ENCODE measurements at places on chromosomes 4 and X.

GRCh38 chr4:15142201-15142600, 139.9 kb downstream of the CPEB2 start:
- no peak for DNase-seq

- DNase-seq = no peak
Observed at GRCh38 chrX:77450415-77450814, 3.2 kb downstream of the FGF16 start.

- DNase-seq = no peak
Observed at GRCh38 chr4:145340071-145340675, 141.5 kb upstream of the SMAD1 start.

DNA sequence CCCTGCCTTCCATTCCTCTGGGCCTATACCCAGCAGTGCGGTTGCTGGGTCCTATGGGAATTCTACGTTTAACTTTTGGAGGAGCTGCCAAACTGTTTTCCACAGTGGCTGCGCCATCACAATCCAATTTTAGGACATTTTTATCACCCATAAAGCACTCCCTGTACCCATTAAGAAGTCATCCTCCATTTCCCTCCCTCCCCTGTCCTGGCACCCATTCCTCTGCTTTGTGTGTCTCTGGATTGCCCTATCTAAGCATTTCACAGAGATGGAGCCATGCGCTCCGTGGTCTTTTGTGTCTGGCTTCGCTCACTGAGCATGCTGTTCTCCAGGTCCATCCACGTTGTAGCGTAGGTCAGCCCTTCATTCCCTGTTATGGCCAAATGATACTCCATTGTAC, 1.7 kb upstream of the OPN1LW start:
- DNase-seq = no peak

DNA sequence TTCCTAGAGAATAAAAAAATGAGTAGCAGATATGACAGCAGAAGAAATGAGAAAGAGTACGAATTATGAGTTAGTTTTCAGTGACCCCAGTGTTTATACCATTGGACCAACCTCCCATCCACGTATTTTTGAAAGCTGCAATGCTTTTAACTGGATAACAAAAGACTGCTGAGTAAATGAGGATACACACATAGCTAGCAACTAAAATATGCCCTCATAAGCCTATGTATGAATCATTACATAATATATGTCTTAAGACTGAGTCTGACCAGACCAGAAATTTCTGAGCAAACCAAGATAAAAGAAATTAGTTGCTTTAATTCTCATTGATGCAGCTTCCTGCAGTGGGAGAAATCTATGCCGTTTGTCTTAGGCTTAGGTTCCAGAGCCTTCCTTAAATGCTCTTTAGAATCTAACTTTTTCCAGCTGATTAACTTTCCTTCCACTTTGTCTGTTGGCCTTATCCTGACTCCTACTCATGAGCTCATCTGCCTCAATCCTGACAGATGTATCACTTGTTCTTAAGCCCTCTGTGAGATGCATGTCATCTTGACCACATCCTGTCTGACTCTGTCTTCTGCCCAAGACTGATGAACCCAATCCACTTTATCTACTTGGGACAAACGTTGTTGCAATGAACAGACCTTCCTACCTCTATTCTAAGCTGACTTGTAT, 301.4 kb upstream of the AADAT start:
- no peak for DNase-seq

- DNase-seq = no peak
Observed at GRCh38 chr4:114146947-114147618, 167.6 kb upstream of the ARSJ start.

DNA sequence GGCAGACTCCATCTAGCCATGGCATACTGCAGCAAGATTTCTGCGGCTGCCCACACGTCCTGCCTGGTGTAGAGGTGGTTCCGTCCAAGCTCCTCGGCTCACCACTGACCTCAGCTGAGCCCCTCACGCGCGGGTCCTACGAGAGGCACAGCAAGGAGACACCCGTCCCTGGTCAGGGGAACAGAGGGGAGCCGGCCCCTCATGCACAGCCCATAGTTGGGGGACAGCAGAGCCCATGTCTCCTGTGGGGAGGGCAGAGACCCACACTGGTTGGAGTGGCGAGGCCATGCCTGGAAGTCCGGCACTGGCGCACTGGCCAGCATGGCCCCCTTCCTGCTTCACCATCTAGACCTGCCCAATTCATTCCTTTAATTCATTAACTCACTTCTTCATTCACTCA, 80.8 kb downstream of the HTRA3 start:
- DNase-seq = no peak
